Liver (tissue), 10 donors: ENCODE measurements at places on chromosomes 2 and 18. TPM values are rescaled to one million over a fixed set of nuclear protein-coding genes. Genes with fewer than 3 reads are reported as not detected.

- no peak for DNase-seq
Measured at GRCh38 chr2:232281858-232282507, 96.6 kb upstream of the ALPP start.

GREB1 gene
- 1.0 TPM for polyA plus RNA-seq

DNA sequence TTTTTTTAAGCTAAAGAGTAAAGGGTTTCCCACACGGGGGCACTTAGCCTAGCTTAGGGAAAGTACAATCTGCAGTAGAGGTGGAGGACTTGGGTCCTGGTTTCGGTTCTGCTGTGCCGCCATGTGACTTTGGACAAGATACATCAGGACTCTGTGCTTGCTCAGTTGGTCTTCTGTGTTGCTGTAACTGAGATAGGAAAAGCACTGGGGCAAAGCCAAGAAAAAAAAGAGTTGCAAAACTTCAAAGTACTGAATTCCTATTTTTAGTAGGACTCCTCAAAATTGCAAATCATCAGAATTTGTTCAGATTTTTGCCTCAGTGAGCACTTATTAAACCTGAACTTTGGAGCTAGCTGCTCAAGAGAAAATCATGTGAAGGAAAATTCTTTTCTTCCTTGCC lies 96.3 kb upstream of the STON1 start:
- DNase-seq, result no peak

TMEM247 gene
- not detected for polyA plus RNA-seq

- no peak for DNase-seq
Measured at GRCh38 chr2:217166241-217166850, 306.5 kb upstream of the TNP1 start.

- no peak for DNase-seq
Measured at GRCh38 chr2:157250836-157251235, 6.7 kb upstream of the GALNT5 start.

GRCh38 chr2:121266543-121267106 lies 18.4 kb downstream of the TFCP2L1 start:
- no peak for DNase-seq

DNA sequence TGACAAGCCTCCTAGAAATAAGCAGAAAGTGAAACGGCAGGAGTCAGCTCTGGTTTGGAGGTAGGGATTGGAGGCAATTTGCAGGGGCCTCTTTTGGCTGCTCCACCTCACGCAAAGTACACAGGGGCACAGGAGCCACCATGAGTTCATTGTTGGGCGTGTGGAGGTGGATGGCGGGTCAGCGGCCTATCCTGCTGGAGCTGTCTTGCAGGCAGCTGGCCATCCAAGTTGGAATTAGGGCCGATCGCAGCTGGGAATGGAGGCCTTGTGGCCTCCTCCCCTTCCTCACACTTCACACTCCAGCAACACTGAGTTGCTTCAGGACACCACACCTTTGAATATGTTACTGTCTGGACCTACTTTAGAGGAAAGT lies 171.5 kb downstream of the MYCN start:
- DNase-seq, result no peak

DNA sequence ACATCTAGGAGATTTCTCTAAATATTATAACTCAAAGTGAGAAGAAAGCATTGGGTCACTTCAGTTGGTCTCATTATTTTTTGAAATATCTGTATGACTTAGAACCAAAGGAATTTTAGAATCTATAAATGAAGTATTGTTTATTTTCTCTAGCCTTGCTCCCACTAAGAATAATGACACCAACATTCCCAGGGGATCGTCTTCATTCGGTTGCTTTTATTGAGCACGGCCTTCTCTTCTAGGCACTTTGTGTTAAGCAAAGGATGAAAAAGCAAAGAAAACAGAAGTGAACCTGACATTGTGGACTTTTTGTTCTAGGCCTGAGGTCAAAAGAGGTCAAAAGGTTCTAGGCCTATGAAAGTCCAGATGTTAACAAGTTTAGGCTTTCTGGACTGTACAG lies 231.9 kb downstream of the GALR1 start:
- no peak for DNase-seq

AGAP1 gene
- 2.0 TPM for polyA plus RNA-seq

GKN2 gene
- polyA plus RNA-seq, result not detected

GRCh38 chr2:217609952-217610351 lies 392.8 kb downstream of the TNS1 start:
- DNase-seq, result no peak

EIF2AK2 gene
- 11.4 TPM for polyA plus RNA-seq

POTEJ gene
- polyA plus RNA-seq, result not detected

DNA sequence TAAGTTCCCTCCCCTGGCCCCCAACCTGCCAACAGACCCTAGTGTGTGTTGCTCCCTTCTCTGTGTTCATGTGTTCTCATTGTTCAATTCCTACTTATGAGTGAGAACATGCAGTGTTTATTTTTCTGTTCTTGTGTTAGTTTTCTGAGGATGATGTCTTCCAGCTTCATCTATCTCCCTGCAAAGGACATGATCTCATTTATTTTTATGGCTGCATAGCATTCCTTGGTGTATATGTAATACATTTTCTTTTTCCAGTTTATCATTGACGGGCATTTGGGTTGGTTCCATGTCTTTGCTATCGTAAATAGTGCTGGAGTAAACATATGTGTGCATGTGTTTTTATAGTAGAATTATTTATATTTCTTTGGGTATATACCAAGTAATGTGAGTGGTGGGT lies 602.2 kb downstream of the DSC3 start:
- DNase-seq, result no peak

DNA sequence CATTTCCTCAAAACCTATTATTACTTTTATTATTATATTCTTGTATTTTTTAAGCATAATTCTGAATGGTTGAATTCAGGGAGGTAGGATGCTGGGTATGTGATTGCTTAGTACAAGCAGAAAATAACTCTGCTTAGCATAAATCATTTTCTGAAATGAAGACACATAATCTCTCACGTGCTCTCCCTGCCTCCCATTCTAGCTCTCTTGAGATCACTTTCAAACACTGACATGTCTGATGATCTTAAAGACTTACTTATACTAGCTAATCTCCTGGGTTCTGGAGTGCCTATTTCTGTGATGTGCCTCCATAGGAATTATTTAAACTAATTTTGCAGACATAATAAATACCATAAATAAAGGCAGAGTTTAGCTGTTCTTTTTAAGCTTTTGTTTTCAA lies 1136.0 kb downstream of the SUCLG1 start:
- no peak for DNase-seq

- DNase-seq, result peak; percentile 86
Measured at GRCh38 chr2:203327901-203328759, at the start of gene ABI2. ABI2 (plus strand) TSS chr2:203328394; CDS start chr2:203328515, 121 bp downstream.

VPS4B gene
- polyA plus RNA-seq, result 17.7 TPM

DNA sequence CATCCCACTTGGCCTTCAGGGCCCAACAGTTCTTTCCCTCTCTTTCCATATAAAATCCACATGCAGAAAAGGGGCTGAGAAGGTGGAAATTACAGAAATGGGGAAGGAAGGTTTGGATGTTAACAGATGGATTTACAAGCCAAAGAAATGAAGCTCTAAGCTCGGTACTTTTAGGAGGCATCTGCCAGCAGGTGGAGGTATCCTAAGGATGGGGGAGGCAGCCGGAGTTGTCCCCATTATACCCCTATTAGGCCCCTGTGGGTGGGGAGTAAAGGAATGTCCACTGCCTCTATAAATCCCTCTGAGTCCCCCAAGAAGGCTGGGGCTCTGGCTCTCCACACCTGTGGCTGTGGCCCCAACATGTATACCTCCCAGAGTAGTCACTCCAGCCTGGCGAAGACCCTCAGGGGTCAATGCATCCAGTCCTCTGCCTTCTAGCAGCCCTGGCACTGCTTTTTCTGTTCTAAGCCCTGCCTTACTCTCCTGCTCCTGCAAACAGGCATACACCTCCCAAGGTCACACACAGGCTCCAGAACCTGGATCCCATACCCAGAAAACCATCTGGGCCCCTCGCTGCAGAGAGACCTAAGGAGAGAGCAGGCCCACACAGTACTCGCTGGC lies 1.2 kb downstream of the FBXO41 start:
- DNase-seq, result no peak

NTSR2 gene
- polyA plus RNA-seq, result not detected

DNA sequence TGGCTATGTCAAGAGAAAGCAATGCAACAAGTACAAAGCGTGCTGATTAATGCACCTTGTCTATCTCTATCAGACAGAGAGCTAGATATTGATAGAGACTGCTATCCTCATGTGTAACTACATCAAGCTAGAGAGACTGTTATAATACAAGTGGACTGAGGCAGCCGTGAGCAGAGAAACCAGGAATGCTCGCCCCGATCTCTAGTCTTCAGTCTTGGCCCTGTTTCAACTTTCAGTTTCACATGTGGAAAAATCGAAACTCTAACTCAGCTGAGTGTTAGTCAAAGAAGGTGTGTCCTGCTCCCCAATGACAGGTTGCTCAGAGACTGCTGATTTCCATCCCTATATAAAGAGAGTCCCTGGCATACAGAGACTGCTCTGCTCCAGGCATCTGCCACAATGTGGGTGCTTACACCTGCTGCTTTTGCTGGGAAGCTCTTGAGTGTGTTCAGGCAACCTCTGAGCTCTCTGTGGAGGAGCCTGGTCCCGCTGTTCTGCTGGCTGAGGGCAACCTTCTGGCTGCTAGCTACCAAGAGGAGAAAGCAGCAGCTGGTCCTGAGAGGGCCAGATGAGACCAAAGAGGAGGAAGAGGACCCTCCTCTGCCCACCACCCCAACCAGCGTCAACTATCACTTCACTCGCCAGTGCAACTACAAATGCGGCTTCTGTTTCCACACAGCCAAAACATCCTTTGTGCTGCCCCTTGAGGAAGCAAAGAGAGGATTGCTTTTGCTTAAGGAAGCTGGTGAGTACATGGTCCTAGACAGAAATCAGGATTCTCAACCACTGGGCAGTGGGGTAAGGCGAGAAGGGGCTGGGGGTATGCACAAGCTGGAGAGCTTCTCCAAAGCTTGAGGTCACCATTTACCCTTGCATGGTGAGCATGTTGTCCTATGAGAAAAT lies at the start of gene RSAD2:
Gene RSAD2 (plus strand): TSS at position 376 of the 903 bp plus-strand sequence. CDS start 24 bp downstream, at position 400.
- no peak for DNase-seq

GPAT2 gene
- 0.37 TPM for polyA plus RNA-seq

DNA sequence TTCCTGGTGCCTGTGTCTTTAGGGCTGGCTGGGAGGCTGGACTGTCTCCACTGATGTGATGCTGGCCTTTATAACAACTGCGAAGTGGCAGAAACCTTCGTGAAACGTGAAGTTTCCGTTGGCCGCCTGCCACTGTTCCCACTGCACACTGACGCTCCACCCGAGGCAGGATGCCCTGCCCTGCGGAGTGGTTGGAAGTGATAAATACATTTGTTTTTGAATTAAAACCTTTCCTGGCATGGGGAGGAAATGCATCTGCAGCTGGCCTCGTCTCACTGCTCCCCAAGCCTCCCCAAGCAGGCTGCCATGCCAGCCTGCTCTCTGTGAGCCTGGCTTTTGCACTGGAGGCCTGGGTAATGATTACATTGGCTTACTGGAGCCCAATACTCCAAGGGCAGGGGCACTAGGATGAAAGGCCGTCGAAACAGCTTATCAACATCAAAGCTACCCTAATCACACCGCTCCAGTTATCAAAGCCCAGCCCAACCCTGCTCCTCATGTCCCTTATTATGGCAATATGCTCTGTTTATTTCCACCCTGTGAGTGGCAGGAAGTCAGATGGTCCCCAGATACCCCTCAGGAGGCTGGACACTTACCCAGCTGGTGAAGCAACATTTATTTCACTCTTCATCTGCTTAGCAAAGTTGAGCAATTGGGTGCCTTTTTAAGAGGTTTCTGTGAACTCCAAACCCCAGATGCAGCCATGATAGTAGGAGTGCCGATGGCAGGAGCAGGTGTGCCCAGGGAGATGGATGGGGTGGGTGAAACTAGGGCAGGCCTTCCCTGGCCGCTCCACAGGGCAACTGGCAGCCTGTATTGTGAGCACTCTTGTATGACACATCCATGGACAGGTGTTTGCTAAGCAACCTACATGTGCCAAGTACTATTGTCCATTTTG lies 97.4 kb upstream of the ITGA6 start:
- DNase-seq, result no peak

DNA sequence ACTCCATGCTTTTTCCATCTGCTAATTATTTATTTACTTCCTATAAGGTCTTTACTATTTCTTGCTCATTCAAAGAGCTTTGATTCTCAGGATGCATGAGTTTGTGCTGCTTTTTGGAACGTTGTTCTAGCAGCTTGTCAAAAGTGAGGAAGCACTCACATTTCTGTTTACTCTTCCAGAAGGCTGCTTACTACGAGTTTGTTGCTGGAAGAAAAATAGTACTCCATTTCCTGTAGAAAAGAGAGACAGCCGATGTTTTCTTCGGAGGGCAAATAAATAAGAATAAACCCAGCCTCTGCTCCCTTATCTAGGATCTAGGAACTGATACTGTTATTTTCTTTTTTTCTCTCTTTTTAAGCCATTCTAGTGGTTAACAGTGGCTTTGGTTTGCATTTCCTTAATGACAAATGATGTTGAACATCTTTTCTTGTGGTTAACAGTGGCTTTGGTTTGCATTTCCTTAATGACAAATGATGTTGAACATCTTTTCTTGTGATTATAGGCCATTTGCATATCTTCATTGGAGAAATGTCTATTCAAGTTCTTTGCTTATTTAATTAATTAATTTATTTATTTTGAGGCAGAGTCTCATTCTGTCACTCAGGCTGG lies 20.5 kb downstream of the CYP27A1 start:
- DNase-seq, result no peak

PPP1R1C gene
- 21.7 TPM for polyA plus RNA-seq

DNA sequence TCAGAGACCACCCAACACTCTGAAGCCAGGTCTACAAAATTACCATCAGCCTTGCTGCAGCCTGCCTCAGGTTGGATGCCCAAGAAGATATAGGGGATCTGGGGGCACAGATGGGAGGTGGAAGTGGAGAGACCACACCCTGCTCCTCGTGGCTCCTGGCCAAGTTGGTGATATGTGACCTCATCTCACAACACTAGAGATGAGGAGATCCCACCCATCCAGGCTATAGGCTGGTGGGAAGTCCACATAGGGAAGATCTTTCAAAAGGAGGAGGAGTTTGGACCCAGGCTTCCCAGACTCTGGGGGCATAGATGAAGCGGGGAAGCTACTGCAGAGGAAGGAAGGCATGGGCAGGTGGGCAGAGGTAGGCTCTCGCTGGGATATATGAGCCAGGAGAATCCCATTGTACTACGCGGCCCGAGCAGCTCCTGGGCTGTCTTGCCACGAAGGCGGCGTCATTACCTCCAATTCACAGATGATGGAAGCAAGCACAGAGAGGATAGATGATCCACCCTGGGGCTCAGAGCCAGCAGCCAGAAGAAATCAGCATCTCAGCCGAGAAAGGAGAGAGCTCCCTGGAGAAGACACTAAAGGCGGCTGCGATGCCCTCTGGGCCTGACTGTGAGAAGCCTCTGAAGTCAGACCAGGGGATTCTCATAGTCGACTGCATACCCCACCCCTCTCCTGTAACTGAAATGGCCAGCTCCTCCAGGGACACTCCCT lies 96.0 kb downstream of the RHOB start:
- no peak for DNase-seq

- no peak for DNase-seq
Measured at GRCh38 chr2:32284321-32284720, 6.6 kb downstream of the YIPF4 start.

TEKT4 gene
- polyA plus RNA-seq, result not detected
